ENCODE measurements at places on chromosomes 4 and X. TPM values are rescaled to one million over a fixed set of nuclear protein-coding genes. Genes with fewer than 3 reads are reported as not detected.

Gene PKD2
- 9.8 TPM for polyA plus RNA-seq

Gene FGF2
- polyA plus RNA-seq = 2.4 TPM

Gene ATOH1
- polyA plus RNA-seq = not detected

Gene PGAM4
- polyA plus RNA-seq = 0.08 TPM

Gene TCEAL5
- polyA plus RNA-seq = 0.03 TPM

Gene CETN2
- 81.8 TPM for polyA plus RNA-seq

Gene CFAP99
- 2.1 TPM for polyA plus RNA-seq

Gene MTNR1A
- not detected for polyA plus RNA-seq

Gene TLR2
- 27.5 TPM for polyA plus RNA-seq

Gene CNGA1
- polyA plus RNA-seq = 0.14 TPM

Gene STBD1
- polyA plus RNA-seq = 1.5 TPM

Gene TNIP3
- polyA plus RNA-seq = 1.6 TPM

Gene SLC10A7
- 7.7 TPM for polyA plus RNA-seq

Gene JCHAIN
- 18.3 TPM for polyA plus RNA-seq

Gene SLC9B1
- polyA plus RNA-seq = 0.12 TPM

Gene PDZD11
- 55.9 TPM for polyA plus RNA-seq

Gene ZDHHC15
- 0.41 TPM for polyA plus RNA-seq

Gene RPL39
- polyA plus RNA-seq = 4,331 TPM

Gene VCX3A
- 0.16 TPM for polyA plus RNA-seq

Gene ETFDH
- polyA plus RNA-seq = 13.6 TPM

Gene KIT
- 3.9 TPM for polyA plus RNA-seq

Gene PF4V1
- not detected for polyA plus RNA-seq

Gene HTN1
- not detected for polyA plus RNA-seq

Gene SH3RF1
- 6.6 TPM for polyA plus RNA-seq

Gene TEX13D
- polyA plus RNA-seq = 0.04 TPM

Gene ACE2
- polyA plus RNA-seq = 0.53 TPM

Gene MANBA
- 19.9 TPM for polyA plus RNA-seq

Gene HTR2C
- polyA plus RNA-seq = not detected

Gene ARAP2
- 7.6 TPM for polyA plus RNA-seq

Gene RAB40AL
- 0.05 TPM for polyA plus RNA-seq

Gene CNKSR2
- 0.74 TPM for polyA plus RNA-seq

Gene TMSB15C
- polyA plus RNA-seq = 0.61 TPM

Gene USP17L5
- polyA plus RNA-seq = not detected

Gene NCBP2L
- polyA plus RNA-seq = 0.08 TPM

Gene TMLHE
- 3.5 TPM for polyA plus RNA-seq

Gene LONRF3
- 3.8 TPM for polyA plus RNA-seq

Gene GYG2
- polyA plus RNA-seq = 0.70 TPM

Gene RPS6KA6
- polyA plus RNA-seq = 0.61 TPM

Measured in lung (tissue), 17 donors.